ENCODE measurements at places on chromosomes 16 and 17.
A peak's percentile ranks its signal among the peaks of the same experiment; 100 is the strongest.

GRCh38 chr17:38460716-38461630 lies 32.7 kb downstream of the ARHGAP23 start:
- no peak for DNase-seq

DNA sequence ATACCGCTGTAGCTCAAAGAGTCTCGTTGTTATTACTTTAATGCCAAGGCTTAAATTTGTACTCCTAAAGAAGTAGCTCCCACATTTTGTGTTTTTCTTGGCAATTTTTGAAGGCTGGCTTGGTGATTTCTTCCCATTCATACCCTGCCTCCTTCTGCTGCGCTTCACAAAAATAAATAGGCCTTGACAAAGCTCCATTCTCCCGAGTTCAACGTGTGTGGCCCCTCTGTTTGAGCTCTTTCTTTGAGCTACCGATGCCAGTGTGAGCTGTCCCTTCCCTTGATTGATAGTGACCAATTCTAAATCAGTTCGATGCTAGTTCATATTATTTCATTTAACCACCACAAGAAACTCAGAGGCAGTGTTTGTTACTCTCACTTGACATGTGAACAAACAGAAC lies 96.8 kb downstream of the MAP2K6 start:
- DNase-seq: no peak

GRCh38 chr17:76682296-76682695 lies 28.5 kb downstream of the MXRA7 start:
- no peak for DNase-seq

GRCh38 chr16:7160093-7160492 lies 172.6 kb upstream of the RBFOX1 start:
- DNase-seq: no peak

DNA sequence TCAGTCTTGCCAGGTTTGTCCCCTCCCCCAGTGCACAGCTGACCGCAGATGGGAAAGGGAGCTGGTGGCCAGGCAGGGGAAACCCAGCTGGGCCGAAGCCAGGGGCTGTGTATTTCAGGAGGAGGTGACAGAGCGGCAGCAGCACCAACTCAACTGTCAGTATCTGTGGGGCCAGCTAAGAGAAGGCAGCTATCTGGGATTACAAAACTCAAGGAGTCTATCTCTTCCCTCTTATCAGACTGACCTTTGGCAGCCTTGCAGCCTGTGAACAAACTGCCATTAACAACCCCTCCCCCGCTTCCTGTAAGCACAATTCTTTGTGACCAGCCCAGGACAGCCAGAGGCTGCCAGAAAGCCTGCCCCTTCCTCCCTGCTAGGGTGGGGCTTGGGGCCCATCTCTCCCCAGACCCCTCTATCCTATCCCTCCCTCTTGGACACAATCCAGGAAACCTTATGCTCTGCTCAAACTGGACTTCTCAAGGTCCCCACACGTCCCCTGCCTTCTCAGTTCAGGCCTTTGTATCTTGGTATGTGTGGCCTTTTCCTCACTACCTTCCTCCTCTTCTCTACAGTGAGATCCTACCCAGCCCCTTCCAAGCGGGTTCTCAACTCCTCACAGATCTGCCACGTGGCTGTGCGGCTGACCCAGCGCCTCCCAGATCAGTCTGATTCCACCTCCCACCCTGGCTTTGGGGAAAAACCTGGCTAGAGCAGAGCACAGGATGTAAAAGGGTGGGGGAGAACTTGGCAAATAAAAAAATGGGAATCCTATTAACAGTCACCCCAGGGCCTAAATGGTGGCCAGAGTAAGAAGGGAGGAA lies 10.5 kb downstream of the ST3GAL2 start:
- peak; percentile 82 for DNase-seq

- no peak for DNase-seq
Measured at GRCh38 chr16:2211923-2212347, 1.3 kb upstream of the BRICD5 start.

GRCh38 chr16:10652730-10653590 lies 41.8 kb downstream of the TEKT5 start:
- peak; percentile 60 for DNase-seq

- DNase-seq: no peak
Measured at GRCh38 chr17:62898239-62898864, 67.7 kb upstream of the TANC2 start.

DNA sequence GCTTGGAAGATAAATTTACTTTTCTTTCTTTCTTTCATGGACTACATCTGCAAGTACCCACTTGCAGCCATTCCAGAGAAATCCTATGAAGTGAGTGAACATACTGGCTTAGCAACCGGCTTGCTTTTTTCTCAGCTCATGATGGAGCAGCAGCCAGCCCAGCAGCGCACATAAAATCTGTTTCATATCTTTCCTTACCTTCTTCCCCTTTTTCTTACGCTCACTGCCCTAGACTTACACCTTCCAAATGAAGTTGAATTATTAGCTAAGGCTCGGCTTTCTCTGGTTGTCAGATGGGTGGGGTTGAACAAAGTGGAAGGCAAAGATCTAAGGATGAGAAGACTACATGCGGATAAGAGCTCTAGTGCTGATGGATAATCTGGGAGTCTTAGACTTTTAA lies 13.9 kb upstream of the ABCA8 start:
- DNase-seq: no peak

DNA sequence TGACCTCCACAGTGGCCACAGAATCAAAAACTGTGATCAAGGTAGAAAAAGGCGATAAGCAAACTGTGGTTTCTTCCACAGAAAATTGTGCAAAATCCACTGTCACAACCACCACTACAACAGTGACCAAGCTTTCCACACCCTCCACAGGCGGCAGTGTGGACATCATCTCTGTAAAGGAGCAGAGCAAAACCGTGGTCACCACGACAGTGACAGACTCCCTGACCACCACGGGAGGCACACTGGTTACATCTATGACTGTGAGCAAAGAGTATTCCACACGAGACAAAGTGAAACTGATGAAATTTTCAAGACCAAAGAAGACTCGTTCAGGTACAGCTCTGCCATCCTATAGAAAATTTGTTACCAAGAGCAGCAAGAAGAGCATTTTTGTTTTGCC lies 83.6 kb downstream of the C17orf58 start:
- no peak for DNase-seq

GRCh38 chr17:59828478-59828760 lies 64.3 kb downstream of the TUBD1 start:
- no peak for DNase-seq

GRCh38 chr17:81354954-81355347 lies 40.3 kb upstream of the BAHCC1 start:
- DNase-seq: no peak

- no peak for DNase-seq
Measured at GRCh38 chr17:42706732-42707131, 24.4 kb downstream of the CNTNAP1 start.

DNA sequence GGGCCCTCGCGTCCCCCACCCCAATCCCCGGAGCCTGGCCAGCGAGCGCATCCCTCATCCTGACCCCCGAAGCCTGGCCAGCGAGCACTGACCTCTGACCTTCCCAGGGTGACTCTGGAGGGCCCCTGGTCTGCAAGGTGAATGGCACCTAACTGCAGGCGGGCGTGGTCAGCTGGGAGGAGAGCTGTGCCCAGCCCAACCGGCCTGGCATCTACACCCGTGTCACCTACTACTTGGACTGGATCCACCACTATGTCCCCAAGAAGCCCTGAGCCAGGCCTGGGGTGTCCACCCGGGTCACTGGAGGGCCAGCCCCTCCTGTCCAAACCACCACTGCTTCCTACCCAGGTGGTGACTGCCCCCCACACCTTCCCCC lies 2.3 kb downstream of the TPSD1 start:
- no peak for DNase-seq

- DNase-seq: no peak
Measured at GRCh38 chr17:68101987-68102314, 66.4 kb downstream of the KPNA2 start.

- no peak for DNase-seq
Measured at GRCh38 chr17:62790564-62790986, 17.5 kb downstream of the MARCHF10 start.

DNA sequence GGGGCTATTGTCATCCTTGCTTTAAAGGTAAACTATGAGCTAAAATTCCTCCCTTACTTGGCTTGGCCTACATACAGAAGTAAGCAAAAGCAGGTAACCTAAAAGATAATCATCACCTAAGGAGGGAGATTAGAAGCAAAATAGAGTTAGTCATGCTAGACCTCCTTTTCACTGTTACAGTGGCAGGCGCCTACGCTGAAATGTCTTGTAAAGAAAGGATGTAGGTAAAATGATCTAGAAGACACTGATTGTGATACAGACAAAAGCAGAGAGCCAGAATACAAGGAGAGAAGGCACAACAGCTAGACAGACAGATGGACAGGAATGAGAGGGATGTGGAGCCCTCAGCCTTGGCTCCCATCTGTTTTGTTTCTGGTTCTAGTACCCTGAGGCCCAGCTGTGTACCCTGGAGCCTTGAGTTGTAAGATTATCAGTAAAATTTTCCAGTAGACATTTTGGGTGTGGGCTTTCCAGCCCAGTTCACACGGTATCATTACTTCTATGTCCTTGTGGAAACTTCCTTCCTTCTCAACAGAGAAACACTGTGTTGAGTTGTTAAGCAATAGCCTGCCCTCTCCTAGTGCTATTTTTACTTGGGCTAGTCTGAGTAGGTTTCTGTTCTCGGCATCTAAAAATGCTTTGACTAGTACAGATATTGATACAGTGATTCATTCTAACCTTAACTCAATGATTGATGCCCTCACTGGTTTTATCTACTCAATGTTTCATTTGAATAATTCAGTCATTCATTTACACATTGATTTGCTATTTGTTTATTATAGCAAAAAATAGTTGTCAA lies 7.7 kb upstream of the C16orf78 start:
- peak; percentile 83 for DNase-seq

- no peak for DNase-seq
Measured at GRCh38 chr16:63458846-63459245, 1422.6 kb upstream of the CDH8 start.

- DNase-seq: no peak
Measured at GRCh38 chr16:81035975-81036750, 521 bp downstream of the ATMIN start.

GRCh38 chr17:63491977-63492618 lies 15.2 kb downstream of the ACE start:
- DNase-seq: peak; percentile 76

GRCh38 chr17:65271296-65271695 lies 134.1 kb downstream of the RGS9 start:
- no peak for DNase-seq

GRCh38 chr16:25106567-25107465 lies 4.7 kb upstream of the LCMT1 start:
- DNase-seq: no peak

DNA sequence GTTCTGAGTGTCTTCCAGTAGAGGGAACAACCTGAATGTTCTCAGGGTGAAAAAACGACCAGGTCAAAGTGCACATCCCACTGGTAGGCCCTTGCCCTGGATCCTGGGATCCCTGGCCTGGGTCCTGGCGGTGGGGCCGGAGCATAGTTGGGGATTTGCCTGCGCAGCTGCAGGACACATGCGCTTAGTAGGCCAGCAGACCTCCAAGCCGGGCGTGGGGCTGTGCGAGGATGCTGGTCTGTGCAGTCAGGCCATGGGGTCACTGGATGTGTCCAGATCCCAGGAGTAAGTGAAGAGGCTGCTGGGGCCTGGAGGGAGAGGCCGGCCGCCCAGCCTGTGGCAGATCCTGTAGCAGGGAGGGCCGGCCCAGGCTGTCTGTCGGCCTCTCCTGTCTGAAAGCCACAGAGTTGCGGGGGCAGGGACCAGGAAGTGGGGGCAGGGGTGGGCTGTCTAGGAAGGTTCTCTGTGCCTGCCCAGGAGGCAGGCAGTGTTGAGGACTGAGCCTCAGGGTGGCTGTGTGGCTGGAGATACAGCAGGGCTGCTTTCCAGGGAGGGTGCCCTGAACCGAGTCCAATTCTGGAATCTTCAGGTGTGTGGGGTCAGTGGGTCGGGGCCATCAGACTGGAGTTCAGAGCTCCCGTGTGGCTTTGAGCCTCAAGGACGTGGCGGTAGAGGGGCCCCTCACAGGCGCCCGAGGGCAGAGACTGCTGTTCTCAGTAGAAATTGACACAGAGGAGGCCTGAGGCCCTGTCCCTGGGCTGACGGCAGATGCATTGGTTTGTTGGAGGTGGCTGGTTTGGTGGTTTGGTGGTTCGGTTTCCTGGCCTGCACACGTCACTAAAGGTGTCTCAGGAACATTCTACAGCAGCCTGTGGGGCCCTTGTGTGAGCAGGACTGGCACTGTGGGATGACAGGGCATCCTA lies 17.2 kb upstream of the NUDT16L1 start:
- no peak for DNase-seq

DNA sequence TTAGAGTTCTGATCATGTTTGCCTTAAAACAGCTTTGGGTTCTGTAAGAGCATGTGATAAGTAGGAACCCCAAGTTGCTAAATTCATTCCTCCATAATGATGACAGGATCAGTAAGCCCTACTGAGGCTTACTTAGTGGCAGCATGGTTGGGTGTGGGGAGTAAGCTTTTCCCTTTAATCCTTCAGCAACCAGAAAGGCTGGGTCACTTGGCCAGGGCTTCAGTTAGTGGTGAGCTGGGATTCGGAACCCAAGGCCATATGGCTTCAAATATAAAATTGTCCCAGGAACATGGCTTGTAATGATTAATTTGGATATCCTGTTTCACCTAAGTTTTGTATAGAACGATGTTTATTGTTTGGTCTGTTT lies 850 bp downstream of the GINS3 start:
- peak; percentile 27 for DNase-seq

DNA sequence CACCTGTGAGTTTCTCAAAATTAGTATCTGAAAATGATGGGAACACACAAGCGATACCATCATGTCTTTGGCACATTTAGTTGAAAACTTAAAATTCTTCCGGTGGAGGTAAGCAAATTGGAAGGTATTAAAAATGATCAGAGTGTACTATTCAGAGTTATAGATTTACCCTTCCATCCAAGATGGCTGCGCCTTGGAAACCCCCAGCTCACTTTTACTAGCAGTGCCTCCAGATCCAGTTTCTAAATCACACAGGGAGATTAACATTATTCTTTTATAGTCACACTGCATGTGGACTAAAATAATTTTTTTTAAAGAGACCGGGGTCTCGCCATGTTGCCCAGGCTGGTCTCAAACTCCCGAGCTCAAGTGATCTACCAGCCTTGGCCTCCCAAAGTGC lies 15.0 kb downstream of the PITPNC1 start:
- DNase-seq: no peak

DNA sequence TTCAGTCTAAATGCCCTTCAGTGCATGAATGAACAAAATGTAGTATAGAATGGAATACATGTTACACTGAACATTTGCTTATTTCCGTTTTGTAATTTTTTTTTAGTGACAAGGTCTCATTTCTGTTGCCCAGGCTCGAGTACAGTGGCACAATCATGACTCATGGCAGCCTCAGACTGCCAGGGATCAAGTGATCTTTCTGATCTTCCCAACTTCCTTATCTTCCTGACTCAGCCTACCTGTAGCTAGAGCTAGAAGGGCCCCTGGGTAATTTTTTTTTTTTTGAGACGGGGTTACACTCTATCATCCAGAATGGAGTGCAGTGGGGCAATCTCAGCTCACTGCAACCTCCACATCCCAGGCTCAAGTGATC lies 7.3 kb upstream of the SLX4 start:
- DNase-seq: no peak

- DNase-seq: peak; percentile 35
Measured at GRCh38 chr16:11949527-11949926, 7.7 kb upstream of the NPIPB2 start.

Measured in DMS 273 treated with DMSO at 0.1 percent for 48 hours (cell line).